ENCODE measurements at places on chromosomes 16 and 17. TPM values are rescaled to one million over a fixed set of nuclear protein-coding genes. Genes with fewer than 3 reads are reported as not detected.
A peak's percentile ranks its signal among the peaks of the same experiment; 100 is the strongest.

- no peak for DNase-seq
Observed at GRCh38 chr17:40900809-40901356, 15.8 kb upstream of the KRT20 start.

DNA sequence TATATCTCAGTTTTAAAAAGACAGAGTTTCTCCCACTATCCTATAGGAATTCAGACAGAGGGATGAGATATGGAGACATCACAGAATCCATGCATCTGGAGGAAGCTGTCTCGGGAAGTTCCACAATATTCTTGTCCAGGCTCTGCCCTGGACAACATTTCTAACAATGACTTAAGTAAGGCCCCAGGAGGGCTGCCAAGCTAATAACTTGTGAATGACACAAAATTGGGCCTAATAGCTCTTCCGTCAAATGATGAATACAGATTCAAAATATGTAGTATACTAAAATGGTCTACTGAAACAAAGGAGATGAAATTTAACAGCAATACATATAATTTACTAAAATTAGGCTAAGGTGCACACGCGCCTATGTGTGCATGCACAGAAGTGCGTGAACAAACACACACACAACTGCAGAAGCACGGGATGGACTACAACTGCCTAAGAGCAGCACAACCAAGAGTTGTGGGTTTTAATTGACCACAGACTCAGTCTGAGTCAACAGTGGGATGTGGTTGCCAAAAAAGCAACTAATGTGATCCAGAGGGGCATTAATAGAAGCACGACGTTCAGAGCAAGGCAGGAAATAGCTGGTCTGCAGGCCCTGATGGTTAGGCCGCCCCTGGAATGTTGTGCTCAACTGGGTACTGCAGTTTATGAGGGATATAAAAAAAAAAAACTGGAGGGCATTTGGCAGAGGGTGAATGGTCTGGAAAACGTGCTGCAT lies 26.3 kb upstream of the HS3ST2 start:
- no peak for DNase-seq

- no peak for DNase-seq
Observed at GRCh38 chr16:2751577-2752034, 832 bp upstream of the SRRM2 start.

- no peak for DNase-seq
Observed at GRCh38 chr17:4156750-4157381, 13.9 kb downstream of the CYB5D2 start.

DNA sequence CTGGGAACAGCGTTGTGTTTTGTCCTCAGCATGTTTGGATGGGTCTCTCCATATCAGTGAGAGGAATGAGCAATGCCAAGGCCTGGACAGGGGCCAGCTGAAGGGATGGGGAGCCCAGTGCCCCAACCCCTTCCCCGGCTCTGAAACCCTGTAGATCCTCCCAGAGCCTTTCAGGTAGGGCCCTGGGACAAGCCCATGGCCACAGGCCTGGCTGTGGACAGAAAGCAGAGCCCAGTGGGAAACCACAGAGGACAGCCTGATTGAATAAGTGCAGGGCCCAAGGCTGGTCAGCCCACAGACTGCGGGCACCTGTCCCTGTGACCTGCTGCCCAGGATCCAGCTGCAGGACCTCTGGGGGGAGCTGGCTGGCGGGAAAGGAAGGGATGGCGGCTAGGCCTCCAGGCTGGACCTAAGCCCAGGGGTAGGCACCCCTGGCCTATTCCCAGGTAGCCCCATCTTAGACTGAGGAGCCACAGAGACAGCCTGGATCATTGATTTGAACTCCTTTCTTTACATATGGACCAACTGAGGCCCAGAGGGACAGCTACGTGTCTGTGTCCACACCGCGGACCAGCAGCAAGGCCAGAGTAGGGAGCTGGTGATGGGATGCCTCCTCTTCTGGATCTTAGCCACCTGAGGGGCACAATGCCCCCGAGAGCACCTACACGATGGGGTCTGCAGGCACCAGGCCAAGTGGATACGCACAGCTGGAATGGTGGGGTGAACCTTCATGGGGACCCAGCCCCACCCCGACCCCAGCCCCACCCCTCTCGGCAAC lies 1.3 kb downstream of the CCDC102A start:
- no peak for DNase-seq

DNA sequence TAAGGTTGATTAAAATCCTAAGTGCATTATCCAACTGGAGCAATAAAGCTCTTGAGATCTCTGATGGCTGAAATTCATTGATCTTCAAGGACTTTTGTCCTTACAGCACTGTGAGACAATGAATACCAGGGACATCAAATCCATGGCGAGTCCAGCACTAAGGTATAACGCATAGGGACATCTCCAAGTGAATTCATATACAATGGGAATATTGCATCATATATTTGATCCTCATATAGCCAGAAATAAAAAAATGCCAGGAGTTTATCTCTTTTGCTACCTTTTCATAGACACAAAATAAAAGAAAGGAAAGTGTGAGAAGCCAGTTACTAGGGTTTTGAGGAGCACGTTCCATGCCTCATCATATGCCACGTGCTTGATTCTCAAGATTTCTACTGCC lies 112.5 kb upstream of the CDH13 start:
- no peak for DNase-seq

GRCh38 chr17:6574687-6575595 lies 18.6 kb upstream of the PITPNM3 start:
- no peak for DNase-seq

- DNase-seq = peak; percentile 40
Observed at GRCh38 chr16:49921791-49922456, 66.0 kb upstream of the ZNF423 start.

DNA sequence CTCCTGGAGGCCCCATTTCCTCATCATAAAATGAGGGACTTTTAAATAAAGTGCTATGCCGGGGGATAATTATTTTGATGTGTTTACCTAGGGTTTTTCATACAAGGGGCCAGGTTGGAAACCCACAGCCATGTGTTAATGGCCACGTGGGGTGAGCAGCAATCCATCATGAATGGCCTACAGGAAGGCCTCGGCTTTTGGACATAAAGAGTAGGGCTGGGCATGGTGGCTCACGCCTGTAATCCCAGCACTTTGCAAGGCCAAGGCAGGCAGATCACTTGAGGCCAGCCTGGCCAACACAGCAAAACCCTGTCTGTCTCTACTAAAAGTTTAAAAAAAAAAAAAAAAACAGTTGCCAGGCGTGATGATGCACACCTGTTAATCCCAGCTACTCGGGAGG lies 40.3 kb downstream of the MEAK7 start:
- DNase-seq = no peak

DNA sequence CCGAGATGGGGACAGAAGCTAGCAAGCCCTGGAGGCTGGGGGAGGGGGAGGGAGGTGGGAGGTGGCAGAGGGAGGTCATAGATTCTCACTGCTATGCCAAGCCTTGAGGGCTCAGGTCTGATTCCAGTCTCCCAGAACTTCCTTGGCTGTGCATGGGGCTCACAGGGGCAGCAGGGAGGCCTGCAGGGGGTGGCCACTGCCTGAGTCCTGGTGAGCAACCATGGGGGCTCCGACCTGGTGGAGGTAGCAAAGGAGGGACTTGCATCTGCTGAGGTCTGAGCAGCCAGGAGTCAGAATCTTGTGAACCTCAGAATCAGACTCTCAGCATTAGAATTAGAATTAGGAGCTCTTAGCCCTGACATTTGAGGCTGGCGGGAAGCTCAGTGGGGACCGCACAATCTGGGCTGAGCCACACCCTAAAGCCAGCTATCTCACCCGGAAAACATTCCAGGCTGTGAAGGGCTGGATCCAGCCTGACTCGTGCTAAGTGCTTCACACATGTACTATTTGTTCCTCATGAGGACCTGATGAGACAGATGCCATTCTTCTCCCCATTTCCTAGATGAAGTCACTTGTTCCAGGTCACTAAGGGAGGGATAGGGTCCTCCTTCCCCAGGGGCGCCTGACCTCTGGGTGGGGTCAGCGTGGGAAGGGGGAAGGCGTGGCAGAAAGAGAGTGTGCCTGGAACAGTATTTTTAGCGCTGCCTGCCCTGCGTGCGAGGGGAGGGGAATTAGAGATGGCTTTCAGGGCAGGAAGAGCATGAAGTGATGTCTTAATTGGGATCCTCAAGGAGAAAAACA lies 17.3 kb upstream of the KCNJ12 start:
- no peak for DNase-seq

GRCh38 chr17:75075597-75076336 lies 12.0 kb upstream of the SLC16A5 start:
- no peak for DNase-seq

GRCh38 chr17:66276328-66276937 lies 26.0 kb upstream of the PRKCA start:
- no peak for DNase-seq

DNA sequence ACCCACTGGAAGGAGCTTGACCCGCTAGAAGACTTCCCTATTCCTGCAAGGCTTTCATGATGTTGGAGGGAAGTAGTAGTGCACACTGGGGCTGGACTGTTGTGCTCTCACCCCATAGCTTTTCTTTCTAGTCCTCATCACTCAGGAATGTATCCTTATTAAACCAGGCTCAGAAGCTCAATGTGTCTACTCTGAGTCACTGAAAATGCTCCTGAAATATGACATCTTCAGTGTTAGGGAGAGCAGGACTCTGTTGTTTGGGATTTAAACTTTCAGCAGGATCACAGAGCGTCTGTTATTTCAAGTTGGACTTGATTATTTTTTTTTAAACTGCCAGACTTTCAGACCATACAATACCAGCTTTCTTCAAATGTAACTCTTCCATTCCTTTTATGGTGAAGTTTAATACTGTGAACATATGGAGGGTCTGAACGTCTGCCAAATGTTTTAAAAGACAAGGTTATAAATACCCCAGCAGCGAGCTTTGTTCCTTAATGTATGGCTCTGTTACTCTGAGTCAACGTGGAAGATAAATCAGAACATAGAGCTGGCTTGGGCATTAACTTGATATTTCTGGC lies 257.5 kb downstream of the CDH11 start:
- no peak for DNase-seq

DNA sequence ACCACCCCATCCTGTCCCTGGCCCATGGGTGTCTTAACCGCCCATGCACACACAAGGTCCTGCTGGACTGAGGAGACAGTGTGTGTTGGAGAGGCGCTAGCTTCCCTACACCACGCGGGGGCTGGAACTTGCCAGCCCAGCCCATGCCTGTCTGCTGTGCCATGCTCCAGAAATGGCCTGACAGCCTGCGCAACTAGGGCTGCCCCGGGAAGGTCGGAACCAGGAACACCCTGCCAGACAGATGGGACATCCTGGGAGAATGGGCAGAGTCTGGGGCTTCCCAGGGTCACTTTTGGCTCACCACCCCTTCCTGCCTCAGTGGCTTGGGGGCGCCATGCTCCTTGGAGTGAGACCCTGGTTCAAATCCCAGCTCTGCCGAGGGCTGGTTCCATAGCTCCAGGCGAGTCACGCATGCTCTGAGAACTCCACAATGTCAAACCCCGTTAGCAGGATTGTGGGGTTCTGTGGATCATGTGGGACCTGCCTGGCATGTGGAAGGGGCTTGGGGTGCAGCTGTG lies 36.2 kb downstream of the SREBF1 start:
- no peak for DNase-seq

GRCh38 chr17:17874478-17874877 lies 37.7 kb upstream of the SREBF1 start:
- DNase-seq = no peak

DNA sequence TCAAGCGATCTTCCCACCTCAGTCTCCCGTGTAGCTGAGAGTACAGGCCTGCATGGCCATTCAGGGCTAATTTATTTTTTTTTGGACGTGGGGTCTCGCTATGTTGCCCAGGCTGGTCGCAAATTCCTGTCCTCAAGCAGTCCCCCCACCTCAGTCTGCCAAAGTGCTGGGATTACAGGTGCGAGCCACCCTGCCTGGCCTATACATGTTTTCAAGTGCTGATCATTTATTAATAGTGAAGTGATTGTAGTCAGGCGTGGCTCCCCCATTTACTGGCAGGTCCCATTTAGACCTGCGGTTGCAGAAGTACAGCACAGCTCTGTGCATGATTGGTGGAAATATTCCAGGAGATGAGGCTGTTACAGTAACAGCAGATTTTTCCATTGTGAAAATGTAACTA lies 8.4 kb downstream of the FOXK2 start:
- no peak for DNase-seq

DNA sequence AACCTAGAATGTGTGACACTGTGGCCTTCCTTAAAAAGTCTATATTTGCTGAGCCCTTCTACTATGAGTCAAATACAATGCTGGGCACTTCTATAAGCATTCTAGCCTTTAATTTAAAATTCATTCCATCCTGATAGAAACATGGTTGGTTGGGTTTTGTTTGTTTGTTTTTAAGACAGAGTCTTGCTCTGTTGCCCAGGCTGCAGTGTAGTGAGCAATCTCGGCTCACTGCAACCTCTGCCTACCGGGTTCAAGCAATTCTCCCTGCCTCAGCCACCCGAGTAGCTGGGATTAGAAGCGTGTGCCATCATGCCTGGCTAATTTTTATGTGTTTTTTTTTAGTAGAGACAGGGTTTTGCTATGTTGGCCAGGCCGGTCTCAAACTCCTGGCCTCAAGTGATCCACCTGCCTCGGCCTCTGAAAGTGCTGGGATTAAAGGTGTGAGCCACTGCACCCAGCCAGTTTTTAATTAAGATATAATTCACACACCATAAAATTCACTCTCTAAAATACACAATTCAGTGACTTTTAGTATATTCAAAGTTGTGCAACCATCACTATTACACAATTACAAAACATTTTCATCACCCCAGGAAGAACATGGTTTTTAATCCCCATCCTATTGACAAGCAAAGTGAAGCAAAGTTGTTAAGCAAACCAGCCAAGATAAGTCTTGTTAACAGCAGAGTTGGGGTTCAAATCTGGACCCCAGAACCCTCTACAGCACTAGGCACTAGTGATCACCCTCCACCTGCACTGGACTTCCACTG lies 42.8 kb downstream of the CMTM4 start:
- DNase-seq = no peak

Gene TEKT3
- total RNA-seq = 0.64 TPM

Gene HS3ST6
- not detected for total RNA-seq

Gene PRSS21
- not detected for total RNA-seq

Gene ATP2A1
- total RNA-seq = 2,277 TPM

Gene TBC1D26
- total RNA-seq = not detected

Gene SLC22A31
- not detected for total RNA-seq

All from psoas muscle (tissue), 8 donors.